Tracheal epithelial cell (primary cell): ENCODE measurements at places on chromosomes 6 and 20. TPM values are rescaled to one million over a fixed set of nuclear protein-coding genes. Genes with fewer than 3 reads are reported as not detected.

PNPLA1 gene
- total RNA-seq = not detected in 2 replicates

NRM gene
- total RNA-seq = 0.85 and 1.7 TPM in 2 replicates

CMTR1 gene
- 13.6 and 22.9 TPM in 2 replicates for total RNA-seq

BNIP5 gene
- total RNA-seq = 0.24 TPM in 1 of 2 replicates, not detected in the other

CRISP3 gene
- total RNA-seq = not detected in 2 replicates
